ENCODE measurements at places on chromosomes 12 and 14.
A peak's percentile ranks its signal among the peaks of the same experiment; 100 is the strongest.

DNA sequence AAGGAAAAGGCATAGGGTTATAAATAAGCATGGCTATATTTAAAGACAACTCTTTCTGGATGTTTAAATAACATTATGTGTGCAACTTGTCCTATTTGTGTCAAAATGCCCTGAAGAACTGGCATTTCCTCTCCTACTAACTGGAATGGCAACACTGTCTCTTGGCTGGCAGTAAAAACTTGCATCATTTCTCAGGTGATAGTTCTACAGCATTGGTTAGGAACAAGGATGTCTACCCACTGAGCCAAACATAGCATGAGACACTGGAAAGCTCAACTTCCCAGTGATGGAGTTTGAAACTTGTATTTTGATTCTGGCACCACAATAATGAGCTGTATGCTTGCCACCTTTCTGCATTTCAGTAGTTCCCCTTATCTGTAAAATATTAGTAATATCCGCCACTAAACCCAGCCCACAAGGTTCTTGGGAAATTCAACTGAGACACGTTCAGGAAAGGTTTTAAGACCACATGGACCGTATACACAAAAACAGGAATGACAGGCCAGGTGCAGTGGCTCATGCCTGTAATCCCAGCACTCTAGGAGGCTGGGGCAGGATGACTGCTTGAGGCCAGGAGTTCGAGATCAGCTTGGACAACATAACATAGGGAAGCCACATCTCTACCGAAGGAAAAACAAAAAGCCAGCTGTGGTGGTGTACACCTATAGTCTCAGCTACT is 5.1 kb downstream of the SLC38A2 start:
- no peak for DNase-seq

- no peak for DNase-seq
Observed at GRCh38 chr12:114191581-114191980, 214.4 kb downstream of the TBX5 start.

- DNase-seq = peak; percentile 21
Observed at GRCh38 chr12:31325524-31325875, 450 bp downstream of the SINHCAF start.

- DNase-seq = no peak
Observed at GRCh38 chr12:54628186-54628846, 6.4 kb downstream of the LACRT start.

GRCh38 chr12:13146336-13146938 is 43.0 kb upstream of the GSG1 start:
- DNase-seq = no peak

DNA sequence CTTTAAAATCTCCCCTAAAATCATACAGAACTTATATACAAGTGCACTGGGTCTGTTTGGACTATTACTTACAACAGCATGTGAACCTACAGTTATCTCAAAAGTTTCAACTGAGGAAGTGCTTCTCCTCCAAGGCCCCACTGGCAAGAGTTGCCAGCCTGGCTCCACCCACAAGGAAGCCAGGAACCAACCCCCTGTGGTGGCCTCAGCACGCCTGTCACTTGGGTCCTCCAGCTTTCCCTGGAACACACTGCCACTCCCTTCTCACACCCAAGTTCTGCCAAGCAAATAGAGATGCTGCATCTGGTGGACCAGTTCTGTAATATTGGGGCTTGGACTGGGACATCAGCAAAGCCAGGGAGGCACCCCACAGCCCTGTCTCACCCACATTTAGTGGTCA is 115.4 kb downstream of the GCH1 start:
- no peak for DNase-seq

DNA sequence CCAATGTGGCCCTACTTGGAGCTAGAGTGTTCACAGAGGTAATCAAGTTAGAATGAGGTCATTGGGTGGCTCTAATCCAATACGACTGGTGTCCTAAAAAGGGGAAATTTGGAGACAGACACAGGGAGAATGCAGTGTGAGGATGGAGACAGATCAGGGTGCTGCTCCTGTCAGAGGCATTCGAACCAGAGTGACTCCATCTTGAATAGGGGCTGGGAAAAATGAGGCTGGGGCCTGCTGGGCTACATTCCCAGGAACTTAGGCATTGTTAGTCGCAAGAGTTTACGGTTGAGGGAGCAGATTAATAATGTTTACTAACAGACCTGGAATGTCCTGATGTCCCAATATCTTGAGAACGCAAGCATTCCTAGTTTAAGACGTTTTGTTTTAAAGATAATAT is 20.2 kb downstream of the TNFAIP2 start:
- DNase-seq = no peak

Measured in stimulated activated CD8-positive, alpha-beta memory T cell treated with anti-CD3 and anti-CD28 coated beads, Interleukin-7, amount 100 ng/mL, for 4 hours (primary cell).